ENCODE measurements at places on chromosomes 2 and 18.
A peak's percentile ranks its signal among the peaks of the same experiment; 100 is the strongest.

DNA sequence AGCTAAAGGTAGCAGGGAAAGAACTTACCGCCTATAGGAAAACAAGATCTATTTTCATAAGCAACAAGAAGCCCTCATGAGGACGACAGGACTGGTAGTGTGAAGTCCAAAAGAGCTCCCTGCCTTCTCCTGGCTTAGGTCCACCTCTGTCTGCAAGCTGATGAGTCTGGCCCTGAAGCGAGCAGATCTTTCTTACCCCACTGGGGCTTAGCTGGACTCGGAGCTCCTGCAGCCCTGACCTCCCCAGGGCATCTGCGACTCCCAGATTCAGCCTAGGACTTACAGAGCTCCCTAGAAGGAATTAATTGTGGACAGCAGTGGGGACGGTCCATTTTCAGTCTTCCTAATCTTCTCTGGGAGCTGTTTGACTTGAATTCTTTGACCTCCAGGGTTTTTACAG, 53.7 kb downstream of the MCFD2 start:
- DNase-seq, result no peak

GRCh38 chr18:31206787-31207381, 44.2 kb upstream of the DSC1 start:
- no peak for DNase-seq

DNA sequence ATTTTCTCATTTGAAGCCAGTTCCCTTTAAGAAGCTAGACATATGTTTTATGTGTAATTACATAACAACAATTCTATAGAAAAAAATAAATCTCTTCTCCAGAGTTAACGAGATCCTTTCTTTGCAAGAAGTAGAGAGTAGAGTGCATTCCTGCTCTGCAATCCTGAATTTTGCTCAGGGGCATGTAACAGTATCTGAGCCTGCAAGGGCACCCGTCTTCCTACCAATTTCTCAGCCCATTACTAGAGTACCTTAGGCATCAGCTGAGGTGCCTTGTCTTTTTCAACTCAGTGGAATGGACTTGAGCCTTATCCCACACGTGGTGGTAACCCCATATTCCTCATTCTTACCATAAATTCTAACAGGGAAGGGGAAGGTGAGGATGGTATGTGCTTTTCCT, 205.9 kb downstream of the IKZF2 start:
- no peak for DNase-seq

DNA sequence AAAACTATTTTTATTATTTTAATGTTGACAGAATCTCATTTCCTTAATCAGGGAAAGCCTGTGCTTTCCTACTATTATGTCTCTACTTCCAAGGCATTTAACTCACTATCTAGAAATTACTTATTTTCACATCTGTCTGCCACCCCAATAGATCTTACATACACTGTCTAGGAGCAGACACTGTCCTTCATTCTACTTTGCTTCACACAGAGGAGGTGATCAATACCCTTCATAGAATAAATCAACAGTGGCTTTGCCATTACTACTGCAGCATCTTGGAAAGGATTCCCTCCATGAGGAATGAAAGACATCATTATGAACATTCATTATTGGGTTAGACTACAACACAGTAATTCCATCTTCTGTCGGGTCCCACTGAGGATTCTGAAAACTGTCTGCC, 31.7 kb downstream of the CDH20 start:
- no peak for DNase-seq

DNA sequence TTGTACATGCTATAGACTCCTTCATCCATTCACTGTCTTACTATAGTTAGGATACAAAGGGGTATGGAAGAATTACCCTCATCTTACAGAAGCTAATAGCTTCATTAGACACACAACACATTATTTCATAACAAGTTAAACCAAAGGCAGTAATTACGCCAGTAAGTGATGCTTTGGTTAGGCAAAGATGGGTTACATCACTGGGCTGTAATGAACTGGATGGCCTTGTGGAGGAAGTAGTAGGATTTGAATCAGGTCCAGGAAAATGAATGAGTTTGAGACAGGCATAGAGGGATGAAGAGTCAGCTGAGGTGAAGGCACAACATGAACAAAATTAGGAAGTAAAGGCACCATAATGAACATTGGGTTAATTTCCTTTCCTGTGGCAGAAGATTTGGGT, 80.1 kb downstream of the SOCS6 start:
- DNase-seq, result no peak

- DNase-seq, result no peak
Observed at GRCh38 chr2:40213071-40213470, 238.8 kb downstream of the SLC8A1 start.

GRCh38 chr2:238558456-238559099, 131.9 kb downstream of the ASB1 start:
- no peak for DNase-seq

- DNase-seq, result no peak
Observed at GRCh38 chr2:239715606-239716005, 309.5 kb downstream of the NDUFA10 start.

- DNase-seq, result no peak
Observed at GRCh38 chr2:40844353-40845277, 392.7 kb upstream of the SLC8A1 start.

- DNase-seq, result no peak
Observed at GRCh38 chr18:4203568-4204437, 251.3 kb downstream of the DLGAP1 start.

DNA sequence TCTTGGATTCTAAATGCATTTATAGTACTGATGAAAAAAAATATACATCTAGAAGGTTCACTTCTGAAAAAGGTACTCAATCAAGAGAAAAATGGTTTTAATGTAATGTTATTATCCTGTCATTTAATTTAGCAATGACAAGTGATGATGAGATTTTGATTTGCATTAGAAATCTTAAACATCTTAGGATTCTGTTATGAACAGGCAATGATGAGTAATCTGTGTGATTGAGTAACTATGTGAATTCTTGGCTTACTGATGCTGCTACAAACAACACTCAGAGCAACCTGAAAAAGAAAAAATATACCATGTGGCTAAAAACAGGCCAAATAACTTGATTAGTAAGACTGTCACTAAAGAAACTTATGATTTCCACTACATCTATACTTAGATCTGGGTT, 30.1 kb downstream of the RBKS start:
- DNase-seq, result no peak

DNA sequence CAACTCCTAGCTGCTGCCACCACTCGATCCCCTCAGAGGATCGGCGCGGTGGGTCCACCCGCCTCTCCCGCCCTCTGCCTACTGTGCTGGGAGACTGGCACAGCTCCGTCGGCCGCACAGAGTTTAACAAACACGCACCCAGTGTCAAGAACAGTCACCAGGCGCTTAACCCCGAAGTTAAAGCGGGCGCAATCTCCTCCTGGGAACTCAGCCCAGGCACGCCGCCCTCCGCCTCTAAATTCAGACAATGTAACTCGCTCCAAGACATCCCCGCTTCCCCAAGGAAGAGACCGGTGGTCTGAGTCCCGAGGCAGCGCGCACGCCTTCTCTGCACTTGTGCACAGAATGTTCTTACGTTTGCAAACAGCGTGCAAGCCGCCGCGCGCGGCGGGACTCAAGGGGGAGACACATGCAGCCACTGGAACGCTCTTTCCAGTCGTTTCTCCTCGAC, 533 bp downstream of the CXCR4 start:
- no peak for DNase-seq

- no peak for DNase-seq
Observed at GRCh38 chr2:105786231-105787230, 41.8 kb downstream of the NCK2 start.

- no peak for DNase-seq
Observed at GRCh38 chr2:42794271-42795046, 2.1 kb upstream of the HAAO start.

DNA sequence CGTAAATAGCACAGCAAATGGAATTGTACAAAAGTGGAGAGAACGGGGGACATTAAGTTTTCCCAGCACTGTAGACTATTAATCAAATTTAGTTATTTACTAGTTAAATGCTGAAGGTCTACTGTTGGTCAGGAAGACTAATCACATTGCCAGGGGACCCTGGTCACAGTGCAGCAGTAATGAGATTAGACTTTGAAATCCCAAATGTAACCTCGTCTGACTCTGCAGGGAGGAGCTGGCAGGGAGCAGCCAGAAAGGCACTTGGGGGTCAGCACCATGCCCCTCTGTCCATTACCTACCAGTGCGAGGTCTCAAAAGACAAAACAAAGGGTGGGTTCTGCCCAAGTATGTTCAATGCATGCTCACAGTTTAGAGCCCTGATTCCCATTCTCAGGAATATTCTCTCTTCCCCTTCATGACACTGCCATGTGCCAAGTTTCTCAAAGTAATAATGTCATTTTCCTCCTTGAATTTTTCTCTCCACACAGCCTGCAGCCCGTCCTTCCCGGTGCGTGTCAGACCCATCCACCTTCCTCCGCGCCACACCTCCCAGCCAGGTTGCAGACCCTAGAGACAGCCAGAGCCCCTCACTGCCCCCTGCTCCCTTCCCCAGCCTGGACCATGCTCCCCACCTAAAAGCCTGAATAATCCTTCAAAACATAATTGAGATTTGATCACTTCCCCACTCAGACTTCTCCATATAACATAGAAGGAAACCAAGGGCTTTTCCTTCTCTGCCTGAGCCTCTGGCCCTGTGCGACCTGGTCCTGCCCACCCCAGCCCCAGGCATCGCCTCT, 52.5 kb downstream of the TMEM18 start:
- no peak for DNase-seq

- DNase-seq, result no peak
Observed at GRCh38 chr2:163347982-163348856, 387.6 kb downstream of the FIGN start.

GRCh38 chr2:61670591-61671501, 132.7 kb upstream of the XPO1 start:
- DNase-seq, result peak; percentile 58

DNA sequence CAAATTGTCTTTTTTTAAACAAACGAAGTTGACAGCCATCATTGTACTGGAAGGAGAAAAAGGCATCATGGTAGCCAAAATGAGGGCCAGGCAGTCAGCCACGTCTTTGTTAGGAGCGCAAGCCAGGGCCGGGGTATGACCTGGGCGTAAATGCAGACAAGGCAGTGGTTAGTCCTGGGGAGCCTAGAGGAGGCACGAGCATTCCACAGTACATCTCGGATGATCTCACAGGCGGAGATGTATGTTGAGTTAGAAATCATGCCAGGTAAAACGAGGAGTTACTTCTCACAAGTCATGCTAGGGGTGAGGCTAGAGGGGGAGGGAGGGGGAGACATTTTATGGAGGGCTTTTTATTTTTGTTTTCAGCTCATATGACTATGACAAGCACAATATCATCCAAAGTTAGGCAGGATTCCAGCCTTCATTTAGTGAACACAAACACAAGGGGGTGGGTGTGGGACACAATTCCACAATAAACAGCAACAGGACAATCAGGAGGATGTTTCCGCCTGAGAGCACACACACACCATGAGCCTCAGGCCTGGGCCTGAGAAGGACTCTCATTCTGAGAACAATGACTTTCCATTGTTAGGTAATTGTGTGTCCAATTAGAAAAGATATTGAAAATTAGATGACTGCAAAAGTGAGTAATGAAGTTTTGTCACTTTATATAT, 64.4 kb upstream of the PGAP1 start:
- no peak for DNase-seq

GRCh38 chr18:22800551-22800951, 132.6 kb upstream of the RBBP8 start:
- DNase-seq, result no peak

GRCh38 chr2:239893236-239893515, 132.0 kb downstream of the NDUFA10 start:
- DNase-seq, result no peak

GRCh38 chr2:204449977-204450376, 95.3 kb upstream of the PARD3B start:
- no peak for DNase-seq

All from cerebellum (tissue), 4 donors.